ENCODE measurements at places on chromosomes 12 and 14.

DNA sequence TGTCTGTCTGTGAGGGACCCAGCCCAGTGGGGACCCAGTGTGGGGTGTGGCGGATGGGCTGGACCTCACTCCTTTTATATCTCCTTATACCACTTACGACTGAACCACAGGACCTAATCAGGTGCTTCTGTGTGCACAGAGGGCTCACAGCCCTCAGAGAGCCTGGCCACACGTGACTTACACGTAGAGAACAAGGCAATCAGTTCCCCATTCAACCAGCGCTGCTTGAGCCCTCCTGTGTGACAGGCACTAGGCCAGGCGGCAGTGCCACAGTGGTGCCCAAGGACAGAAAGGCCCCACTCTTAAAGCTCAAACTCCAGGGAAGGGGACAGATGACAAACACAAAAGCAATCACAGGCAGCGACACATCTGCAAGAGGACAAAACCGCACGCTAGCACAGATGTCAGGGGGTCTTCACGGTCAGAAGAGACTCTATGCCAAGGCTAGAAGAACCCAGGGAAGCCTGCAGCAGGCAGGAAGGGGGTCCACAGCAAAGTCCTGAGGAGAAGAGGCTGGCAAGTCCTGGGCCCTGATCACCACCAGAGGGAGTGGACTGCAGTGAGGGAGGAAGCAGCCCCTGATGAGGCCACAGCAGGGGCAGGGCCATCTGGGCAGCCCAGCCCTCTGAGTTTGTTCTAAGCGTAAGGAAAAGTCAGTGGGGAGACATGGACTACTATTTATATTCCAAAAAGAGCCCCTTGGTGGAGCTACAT lies 39.3 kb downstream of the SETD3 start:
- peak; percentile 41 for DNase-seq

DNA sequence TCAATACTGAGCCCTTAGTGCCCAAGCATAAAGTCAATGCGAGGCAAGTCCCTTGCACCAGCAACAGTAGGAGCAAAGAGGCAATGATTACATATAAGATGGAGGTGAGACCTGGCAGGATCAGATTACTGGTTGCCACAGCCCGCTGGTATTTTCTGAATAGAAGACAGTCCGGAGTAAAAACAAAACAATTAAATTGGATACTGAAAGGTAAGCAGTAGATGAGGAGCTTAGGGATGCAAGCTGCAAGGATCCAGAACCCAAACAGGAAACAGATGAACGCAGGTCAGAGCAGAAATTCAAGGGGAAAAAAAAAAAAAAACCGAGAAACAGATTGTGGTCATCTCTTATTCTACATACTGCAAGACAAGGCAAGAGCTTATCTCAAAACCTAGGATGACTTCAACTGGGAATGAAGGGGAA lies 119.6 kb downstream of the MED13L start:
- DNase-seq: no peak

GRCh38 chr12:122350141-122350848 lies 72.2 kb downstream of the CLIP1 start:
- no peak for DNase-seq

DNA sequence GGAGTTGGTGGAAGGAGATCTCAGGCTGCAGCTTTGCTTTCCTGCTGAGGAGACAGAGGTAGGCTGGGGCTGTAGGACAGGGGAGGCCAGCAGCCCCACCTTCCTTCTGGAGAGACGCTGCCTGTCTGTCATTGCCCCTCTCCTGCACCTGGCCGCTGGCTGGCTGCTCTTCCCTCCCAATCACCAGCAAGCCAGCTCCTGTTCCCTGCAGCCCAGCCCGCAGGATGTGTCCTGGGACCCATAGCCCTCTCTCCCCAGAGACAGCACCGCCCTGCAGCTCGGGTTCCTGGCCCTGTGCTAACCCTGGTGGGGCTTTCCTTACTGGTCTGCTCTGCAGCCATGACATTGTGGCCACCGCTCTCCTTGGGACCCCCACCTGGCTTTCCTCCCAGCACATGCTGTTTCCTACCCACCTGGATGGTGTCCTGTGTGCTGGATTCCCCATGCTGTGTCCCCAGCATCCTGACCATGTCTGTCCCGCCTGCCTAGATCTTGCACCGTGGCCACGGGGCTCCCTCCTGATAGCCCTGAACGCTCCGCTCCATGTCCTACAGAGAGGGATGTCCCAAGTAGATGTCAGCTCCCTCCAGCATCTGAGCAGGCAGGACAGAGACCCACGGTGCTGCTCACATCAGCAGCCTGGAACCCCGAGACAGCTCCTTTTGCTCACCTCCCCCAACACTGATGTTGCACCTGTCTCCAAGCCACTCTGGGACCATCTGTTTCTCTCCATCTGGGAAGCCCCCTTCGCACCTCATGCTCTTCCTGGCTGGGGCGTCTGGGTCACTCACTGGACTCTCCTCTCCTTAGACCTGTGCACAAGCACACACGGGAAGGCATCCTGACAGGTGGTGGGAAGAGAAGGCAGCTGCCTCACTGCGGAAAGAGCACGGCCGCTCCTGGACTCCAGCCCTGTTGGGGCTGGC lies 1.1 kb upstream of the MTA1 start:
- DNase-seq: peak; percentile 69

DNA sequence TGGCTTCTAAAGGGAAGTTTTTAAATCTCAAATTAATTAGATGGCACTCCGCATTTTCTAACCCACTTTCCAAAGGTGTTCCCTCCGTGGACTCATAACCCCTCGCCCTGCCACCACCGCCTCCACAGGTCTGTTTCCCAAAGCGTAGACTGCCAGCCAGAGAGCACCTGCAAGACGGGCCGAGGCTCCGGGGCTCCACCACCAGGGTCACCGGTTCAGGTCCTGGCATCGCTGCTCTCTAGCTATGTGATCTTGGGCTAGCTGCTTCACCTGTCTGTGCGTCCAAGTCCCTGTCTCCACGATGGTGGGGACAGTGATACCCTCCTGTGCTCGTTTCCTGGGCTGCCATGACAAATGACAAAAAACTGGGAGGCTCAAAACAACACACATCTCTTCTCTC lies 11.5 kb downstream of the RIMBP2 start:
- DNase-seq: no peak

DNA sequence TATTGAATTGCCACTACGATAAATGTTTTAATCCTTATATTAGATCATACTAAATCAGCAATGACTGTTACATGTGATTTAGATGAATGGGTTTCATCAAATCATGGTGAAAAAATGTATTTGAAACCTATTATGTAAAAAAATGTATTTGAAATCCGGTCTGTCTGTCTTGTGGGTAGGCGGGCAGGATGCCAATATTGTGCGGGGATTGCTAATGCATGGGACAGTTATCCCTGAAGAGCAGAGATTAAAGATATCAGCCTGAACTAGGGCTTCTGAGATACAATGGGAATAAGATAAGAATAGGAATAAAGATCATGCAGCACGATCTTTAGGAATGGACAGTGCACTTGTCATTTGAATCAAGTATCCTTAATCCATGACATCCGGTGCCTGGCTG lies 134.0 kb downstream of the PRKCH start:
- no peak for DNase-seq

GRCh38 chr14:35344107-35344807 lies 52.1 kb downstream of the PSMA6 start:
- no peak for DNase-seq

DNA sequence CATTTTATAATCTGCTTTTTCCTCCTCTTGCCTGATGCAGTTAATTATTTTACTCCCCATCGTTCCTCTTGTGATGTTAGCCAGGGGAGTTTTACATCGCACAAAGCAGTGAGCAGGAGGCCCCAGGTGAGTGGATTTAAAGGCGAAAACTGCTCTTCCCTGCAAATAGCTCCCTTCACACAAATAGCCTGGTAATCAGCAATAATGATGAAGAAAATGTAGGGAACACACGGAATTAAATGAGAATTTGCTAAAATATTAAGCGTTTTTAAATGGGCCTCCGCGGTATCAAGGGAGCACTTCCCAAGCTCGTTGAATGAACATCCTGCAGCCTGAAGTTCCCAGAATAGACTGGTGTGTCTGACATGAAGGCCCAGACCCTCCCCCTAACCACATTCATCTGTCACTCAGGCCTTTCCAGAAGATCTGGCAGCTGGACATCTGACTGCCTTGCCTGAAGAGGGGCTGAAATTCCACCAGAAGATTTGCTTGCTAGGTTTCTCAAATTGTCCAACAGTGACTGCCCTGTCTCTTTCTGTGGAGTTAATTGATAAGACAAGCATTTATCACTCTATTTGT lies 127.2 kb downstream of the CCDC60 start:
- peak; percentile 10 for DNase-seq

DNA sequence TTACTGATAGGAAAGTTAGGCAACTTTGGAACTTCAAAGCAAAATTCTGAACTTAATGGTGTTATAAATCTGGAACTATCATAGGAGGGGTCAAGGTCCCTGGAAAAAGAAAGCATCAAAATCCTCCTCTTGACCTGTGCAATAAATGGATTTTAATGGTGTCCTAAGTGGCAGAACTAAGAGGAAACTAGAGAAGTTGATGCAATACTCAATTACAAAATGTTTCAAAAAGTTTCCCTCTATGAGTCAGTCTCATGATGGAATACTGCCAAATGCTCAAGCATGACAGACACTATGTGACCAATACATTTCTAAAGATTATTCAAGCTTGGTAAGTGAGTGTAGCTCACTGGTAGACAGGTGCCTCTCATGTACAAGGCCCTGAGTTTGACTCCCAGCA lies 47.7 kb upstream of the ERGIC2 start:
- no peak for DNase-seq

DNA sequence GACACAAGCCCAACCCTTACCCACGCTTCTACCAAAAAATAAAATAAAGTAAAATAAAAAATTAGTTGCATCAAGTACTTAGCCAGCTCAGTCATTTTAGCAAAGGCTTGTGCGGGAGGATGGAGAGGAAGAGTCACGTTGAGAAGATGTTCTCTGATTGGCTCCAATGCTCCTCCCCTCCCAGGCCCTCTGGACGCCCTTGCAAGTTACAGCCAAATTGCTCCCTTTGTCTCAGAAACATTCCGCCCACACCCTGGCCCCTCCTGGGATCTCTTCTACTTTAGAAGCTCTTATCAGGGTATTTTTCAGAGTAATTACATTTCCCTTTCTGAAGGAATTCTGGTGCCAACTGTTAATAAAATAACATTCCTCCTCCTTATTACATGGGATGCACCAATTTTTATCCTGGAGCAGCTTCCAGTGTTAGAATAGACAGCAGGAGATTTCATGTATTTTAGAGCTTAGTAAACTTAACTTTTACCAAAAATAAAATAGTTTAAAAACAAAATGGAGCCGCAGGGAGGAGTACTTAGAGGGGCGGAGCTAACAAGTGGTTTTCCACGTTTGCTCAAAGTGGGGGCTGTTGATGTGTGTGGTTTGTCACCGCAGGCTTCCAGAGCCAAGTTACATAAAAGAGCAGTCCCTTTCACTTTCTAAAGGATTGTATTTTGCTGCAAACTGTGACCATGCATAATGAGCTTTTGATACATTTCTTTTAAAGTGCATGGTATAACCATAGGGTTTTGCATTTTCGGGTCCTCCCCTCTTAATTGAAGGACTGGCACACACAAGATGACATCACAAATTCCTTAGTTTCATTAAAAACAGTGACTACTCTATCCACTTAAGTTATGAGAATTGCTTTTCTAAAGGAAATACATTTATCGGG lies 71.7 kb upstream of the RAP1B start:
- DNase-seq: no peak

DNA sequence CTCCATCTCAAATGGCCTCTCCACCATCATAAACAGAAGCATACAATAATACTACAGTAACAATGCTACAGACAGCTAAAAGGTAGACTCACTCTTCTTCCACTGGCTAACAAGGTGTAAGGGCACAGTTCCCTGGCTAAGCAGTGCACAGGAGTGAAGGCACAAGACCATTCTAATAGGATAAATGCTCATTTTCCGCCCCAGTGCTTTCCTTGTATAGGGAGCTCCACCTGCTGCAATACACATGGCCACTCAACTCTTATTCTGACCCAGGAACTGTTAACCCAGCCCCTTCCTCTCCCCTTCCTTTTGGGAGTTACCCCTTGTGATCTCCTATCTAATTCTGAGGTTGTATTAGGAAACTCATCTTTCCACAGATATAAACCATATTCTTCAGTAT lies 124.6 kb downstream of the KCNK10 start:
- peak; percentile 63 for DNase-seq
